ENCODE measurements at places on chromosomes 6 and 20.

- no peak for DNase-seq
Observed at GRCh38 chr20:14709439-14709838, 372.0 kb upstream of the FLRT3 start.

DNA sequence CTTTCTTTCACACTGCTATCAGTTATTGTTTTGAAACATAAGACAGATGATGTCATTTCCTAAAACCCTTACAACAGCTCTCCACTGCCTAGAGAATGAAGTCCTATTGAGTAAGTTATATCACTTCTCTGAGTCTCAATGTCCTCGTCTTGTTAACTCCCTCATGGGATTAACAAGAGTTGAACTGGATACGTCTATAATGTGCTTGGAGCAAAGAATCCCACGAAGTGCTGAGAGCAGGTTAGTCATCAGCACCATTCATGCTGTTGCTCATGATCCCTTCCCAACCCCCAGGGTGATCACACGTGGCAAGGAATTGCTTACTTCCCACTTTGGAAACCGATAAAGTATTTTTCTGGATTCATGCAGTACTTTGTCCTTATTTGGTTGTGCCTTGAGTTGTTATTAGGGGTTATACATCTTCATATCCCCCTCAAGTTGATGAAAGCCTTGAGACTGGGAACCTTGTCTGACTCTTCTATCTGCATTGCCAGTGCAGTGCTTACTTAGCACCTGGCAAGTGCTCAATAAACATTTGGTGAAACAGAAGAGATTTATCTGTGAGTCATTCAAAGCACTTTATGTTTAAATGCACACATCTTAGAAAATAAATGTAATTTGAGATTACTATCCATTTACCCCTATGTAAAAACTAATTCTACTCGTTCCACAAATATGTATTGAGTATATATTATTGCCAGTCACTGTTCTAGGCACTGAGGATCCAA is 487.5 kb downstream of the EPM2A start:
- no peak for DNase-seq

DNA sequence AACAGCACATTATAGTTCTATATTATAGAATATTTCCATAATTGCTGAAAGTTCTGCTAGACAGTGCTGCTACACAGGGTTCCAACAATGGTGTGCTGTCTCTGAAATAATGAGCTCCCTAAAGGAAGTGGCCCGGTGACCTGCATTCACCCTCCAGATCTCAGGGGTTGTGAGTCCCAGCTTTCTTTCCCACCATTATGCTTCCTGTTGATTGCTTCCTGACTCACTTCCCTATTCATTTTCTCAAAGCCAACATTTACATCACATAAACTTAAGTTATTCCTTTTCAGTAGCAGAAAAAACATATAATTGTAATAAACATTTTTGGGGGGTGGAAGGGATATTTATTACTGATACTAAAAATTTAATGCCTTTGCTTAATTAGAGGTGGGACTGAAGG is 12.9 kb upstream of the CCN6 start:
- no peak for DNase-seq

- no peak for DNase-seq
Observed at GRCh38 chr6:163019926-163020325, 292.2 kb downstream of the PACRG start.

DNA sequence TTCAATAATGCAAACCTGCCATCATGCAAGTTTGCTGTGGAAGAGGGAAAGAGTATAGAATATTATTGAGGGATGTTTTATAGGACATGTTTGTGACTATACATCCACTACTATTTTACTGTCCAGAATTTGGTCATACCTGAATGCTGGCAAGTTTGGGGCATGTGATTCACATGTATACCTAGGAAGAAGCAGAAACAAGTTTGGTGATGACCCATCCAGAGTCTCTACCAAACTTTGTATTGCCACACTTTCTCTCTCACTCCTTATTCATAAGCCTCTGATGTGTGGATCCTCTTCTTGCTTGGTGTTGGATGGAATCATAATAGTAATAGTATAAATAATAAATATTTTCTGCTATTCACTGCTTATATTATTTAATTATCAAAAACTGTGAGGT is 108.5 kb upstream of the FLRT3 start:
- DNase-seq: no peak

GRCh38 chr6:151292974-151293687 is 53.4 kb downstream of the AKAP12 start:
- no peak for DNase-seq

DNA sequence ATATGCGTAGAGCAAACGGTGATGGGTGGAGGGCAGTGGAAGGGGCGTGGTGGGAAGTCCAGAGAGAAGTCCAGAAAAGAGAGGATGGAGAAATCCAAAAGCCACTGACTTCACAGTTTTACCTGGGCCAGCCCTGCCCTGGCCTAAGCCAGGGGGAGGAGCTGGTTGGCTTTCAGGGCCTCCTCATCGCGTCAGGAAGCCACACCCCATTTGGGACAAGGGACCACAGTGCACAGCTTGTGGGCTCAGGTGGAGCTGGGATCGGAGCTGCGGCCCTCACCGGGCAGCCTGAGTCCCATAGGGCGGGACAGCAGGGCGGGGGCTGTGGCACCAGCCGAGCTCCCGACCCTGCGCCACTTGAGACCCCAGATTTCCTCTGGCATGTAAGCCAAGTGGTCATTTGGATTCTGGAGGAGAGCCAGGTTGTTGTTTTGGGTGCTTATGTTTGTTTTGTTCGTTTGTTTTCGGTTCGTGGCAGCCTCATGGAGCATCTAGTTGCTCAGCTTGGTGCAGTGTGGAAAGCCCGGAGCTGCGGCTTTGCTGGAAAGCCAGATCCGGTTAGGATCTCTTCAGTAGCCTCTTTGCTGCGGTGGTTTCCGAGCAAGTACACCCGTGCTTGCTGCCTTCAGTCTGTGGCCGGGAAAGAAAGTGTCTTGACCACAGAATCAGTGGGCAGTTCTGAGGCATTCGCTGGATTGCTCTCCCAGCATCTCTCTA is 42.2 kb downstream of the RIOK1 start:
- no peak for DNase-seq

- no peak for DNase-seq
Observed at GRCh38 chr20:16261733-16262273, 311.4 kb downstream of the KIF16B start.

DNA sequence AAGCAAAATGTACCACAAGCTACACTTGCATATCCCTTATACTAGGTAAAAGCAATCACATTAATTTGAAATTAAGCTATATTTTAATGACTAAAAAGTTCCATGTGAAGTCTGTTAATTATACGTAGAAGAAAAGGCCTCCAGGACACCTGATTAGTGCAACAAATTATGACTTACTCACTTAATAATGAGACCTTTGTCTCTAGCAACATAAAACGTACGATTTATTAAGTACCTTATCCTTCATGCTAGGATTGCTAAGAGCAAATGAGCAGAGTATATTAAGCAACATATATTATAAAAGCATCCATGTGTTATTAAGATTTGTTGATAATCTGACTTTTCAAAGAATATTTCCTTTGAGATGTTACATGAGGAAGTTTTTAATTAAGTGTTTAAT is 2.5 kb downstream of the BMP5 start:
- DNase-seq: no peak

GRCh38 chr20:8203366-8203765 is 71.3 kb downstream of the PLCB1 start:
- DNase-seq: no peak

GRCh38 chr6:16944596-16944995 is 157.3 kb upstream of the STMND1 start:
- DNase-seq: no peak

DNA sequence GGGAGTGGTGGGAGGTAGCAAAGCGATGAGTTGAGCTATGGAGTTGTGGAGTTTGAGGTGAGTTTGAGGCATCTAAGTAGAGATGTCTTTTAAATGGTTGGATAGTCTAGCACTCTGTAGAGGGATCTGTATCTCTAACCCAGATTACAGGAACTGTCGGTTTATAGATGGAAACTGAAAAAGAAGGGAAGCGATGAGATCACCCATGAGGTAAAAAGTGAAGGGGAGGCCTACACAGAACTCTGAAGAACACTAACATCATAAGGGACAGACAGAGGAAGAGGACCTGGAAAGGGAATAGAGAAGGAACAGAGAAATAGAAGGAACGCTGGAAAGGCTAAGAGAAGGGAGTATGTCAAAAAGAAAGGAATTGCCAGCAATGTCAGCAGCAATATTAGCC is 2.5 kb downstream of the HINT3 start:
- DNase-seq: no peak

- no peak for DNase-seq
Observed at GRCh38 chr6:147395158-147395557, 113.3 kb upstream of the SAMD5 start.

GRCh38 chr6:71420693-71421328 is 132.2 kb downstream of the OGFRL1 start:
- DNase-seq: peak; percentile 85

DNA sequence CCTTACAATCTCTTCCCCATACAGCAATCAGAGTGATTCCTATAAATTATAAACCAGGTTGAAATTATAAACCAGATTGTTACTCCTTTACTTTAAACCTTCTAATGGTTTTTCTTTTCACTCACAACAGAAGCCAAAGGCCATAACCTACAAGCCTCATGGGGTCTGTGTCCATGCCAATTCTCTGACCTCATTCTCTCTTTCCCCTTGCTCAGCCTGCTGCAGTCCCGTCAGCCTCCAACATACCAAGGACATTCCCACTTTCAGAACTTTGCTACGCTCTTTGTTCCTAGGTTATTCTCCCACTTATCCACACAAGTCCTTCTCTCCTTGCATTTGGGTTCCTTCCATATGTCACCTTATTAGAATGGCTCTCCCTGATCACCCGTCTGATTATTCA is 277.9 kb upstream of the TCF21 start:
- DNase-seq: no peak

GRCh38 chr20:53837126-53837826 is 233.1 kb downstream of the BCAS1 start:
- no peak for DNase-seq

GRCh38 chr20:13821876-13822275 is 37.0 kb downstream of the NDUFAF5 start:
- no peak for DNase-seq

- DNase-seq: no peak
Observed at GRCh38 chr6:73487473-73487872, 25.9 kb downstream of the MTO1 start.

DNA sequence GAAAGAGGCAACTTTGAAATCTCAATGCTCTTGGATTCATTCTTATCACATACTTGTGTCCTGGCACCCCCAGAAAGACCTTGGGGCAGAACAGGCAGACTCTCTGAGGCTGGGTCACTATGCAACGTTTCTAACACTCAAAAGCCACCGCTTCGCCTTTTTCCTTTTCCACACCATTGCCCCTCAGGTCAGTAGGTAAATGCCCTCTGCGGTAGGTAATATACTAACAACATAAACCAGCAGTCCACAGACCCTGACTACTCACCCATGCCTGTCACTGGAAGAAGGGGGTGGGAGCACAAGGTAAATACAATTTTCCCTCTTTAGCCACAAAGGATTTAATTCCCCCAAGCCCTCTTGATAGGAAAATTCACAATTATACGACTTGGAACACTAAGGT is 6.5 kb upstream of the SPTLC3 start:
- no peak for DNase-seq

DNA sequence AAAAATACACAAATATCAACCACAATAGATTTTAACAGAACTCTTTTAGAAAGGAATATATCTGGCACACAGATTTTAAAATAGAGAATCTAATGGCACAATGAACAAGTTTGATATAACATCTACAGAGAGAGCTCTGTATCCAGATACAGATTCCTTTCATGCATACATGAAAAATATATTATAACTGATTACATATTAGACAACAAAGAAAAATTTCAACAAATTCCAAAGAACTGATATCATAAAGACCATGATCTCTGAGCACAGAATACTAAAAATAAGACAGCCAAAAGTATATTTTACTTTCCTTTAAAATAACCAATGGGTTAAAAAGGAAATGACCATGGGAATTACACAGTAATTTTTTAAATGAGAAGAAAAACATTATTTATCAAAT is 74.1 kb upstream of the MAP7 start:
- no peak for DNase-seq

GRCh38 chr6:119226089-119226488 is 123.5 kb downstream of the MAN1A1 start:
- no peak for DNase-seq

DNA sequence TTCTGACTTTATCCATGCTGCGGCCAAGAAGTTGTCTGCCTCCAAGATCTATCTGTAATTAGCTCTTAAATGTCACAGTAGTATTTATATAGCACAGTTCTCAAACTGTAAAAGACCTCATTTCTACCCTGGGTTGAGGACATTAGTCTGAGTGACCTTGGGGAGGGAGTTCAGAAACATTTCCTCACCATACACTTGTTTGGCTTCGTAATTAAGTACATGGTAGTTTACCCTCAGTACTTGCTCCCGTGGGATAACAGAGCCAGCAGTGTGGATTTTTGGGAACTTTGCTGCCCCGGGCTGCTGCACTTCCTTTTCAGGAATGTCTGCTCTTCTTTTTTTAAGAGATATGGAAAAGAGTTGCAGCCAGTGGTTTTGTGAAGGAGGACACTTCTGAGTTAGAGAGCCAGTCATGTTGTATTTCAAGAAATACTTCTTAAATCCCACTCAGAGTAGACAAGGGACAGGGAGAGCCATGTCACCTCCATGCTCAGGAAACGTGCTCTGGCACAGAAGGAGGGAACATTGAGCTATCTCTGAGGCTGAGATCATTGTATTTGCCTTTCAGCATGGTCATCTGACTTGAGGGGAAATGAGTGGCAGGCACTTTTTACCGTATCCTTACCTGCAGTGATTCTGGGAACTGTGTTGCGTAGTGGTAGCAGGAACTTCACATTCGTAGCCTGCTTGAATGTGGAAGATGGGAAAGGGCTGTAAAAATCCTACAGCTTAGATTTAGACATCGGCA is 33.6 kb downstream of the RPRD1B start:
- no peak for DNase-seq

DNA sequence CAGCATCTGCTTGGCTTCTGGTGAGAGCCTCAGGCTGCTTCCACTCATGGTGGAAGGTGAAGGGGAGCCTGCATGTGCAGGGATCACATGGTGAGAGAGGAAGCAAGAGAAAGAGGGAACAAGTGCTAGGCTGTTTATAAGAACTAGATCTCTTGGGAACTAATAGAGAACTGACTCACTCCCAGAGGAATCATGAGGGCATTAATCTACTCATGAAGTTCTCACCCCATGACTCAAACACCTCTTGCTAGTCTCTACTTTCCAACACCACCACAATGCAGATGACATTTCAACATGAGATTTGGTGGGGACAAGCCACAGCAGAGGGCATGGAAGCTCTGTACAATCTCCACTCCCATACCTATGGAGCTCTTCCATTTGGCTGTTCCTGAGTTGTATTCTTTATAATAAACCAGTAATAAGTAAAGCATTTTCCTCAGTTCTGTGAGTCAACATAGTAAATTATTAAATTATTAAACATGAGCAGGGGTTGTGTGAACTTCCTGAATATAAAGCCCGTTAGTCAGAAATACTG is 524.1 kb upstream of the NRSN1 start:
- DNase-seq: no peak

- no peak for DNase-seq
Observed at GRCh38 chr20:4074877-4075455, 59.6 kb upstream of the RNF24 start.

GRCh38 chr6:43915208-43915869 is 145.3 kb downstream of the VEGFA start:
- peak; percentile 33 for DNase-seq
